ENCODE measurements at places on chromosomes 11 and 22. TPM values are rescaled to one million over a fixed set of nuclear protein-coding genes. Genes with fewer than 3 reads are reported as not detected.

The TMEM121B gene
- total RNA-seq, result 2.7 TPM

The VSIG2 gene
- 1.3 TPM for total RNA-seq

The BLID gene
- not detected for total RNA-seq

GRCh38 chr22:39970742-39971141 lies 10.5 kb downstream of the TMA7B start:
- H3K4me3 ChIP-seq, result no peak overlapping the region
- H3K27me3 ChIP-seq, result no peaks in the 10 kb centered on the region

All from heart left ventricle (tissue), 16 donors.